ENCODE measurements at places on chromosomes 1 and 21. TPM values are rescaled to one million over a fixed set of nuclear protein-coding genes. Genes with fewer than 3 reads are reported as not detected.

The LYPD8 gene
- not detected for polyA plus RNA-seq

The ACKR1 gene
- polyA plus RNA-seq, result 1.8 TPM

The RGS13 gene
- polyA plus RNA-seq, result 0.26 TPM

The SPRR1B gene
- polyA plus RNA-seq, result not detected

The MYOG gene
- polyA plus RNA-seq, result not detected

GRCh38 chr1:3185896-3186525 lies 117.0 kb downstream of the PRDM16 start:
- H3K4me3 ChIP-seq, result no peak overlapping the region
- H3K27me3 ChIP-seq, result no peaks in the 10 kb centered on the region
- DNase-seq, result no peak
- no peaks in the 10 kb centered on the region for H3K4me1 ChIP-seq

- DNase-seq, result no peak
- no peaks in the 10 kb centered on the region for H3K36me3 ChIP-seq
- H3K4me3 ChIP-seq, result no peak overlapping the region
These were observed 4.0 kb downstream of the CLCA1 start for GRCh38 chr1:86472767-86473166.

DNA sequence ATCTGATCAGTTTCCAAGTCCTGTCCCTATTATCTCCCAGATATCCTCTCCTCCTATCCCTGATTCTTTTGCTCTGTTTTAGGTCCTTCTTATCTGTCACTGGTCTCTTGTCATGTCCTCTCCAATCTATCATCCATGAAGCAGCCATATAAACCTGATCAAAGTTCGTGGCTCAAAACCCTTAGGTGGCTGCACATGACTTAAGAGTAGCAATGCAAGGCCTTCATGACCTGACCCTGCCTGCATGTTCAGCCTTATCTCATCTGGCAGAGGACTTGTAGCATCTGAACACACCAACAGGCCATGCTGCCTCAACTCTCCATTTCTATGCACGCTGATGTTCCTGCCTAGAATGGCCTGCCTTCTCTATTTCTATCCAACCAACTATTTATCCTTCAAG lies 65.2 kb downstream of the NOS1AP start:
- no peaks in the 10 kb centered on the region for H3K4me1 ChIP-seq
- H3K27ac ChIP-seq, result no peak overlapping the region
- H3K36me3 ChIP-seq, result no peaks in the 10 kb centered on the region

- DNase-seq, result no peak
- 0 out of 2 replicates have a peak, but pooled peaks cover 2% of the 10 kb centered on the region for H3K4me1 ChIP-seq
- H3K27me3 ChIP-seq, result no peaks in the 10 kb centered on the region
- H3K27ac ChIP-seq, result no peak overlapping the region
- H3K4me3 ChIP-seq, result no peak overlapping the region
These were observed 75.8 kb downstream of the TRIM33 start for GRCh38 chr1:114435088-114435715.

- DNase-seq, result no peak
- H3K27ac ChIP-seq, result no peak overlapping the region
- H3K4me3 ChIP-seq, result no peak overlapping the region
- no peaks in the 10 kb centered on the region for H3K36me3 ChIP-seq
These were observed 626.2 kb downstream of the SMYD3 start for GRCh38 chr1:245880754-245881403.

GRCh38 chr1:156050376-156050775 lies 3.2 kb downstream of the UBQLN4 start:
- no peak overlapping the region for H3K27ac ChIP-seq
- H3K36me3 ChIP-seq, result no peaks in the 10 kb centered on the region
- H3K4me1 ChIP-seq, result no peaks in the 10 kb centered on the region
- no peak overlapping the region for H3K4me3 ChIP-seq

GRCh38 chr1:153428791-153429190 lies 12.5 kb downstream of the S100A7A start:
- no peaks in the 10 kb centered on the region for H3K36me3 ChIP-seq
- no peaks in the 10 kb centered on the region for H3K27me3 ChIP-seq
- no peaks in the 10 kb centered on the region for H3K4me1 ChIP-seq
- no peak for DNase-seq

GRCh38 chr1:57550092-57550491 lies 126.2 kb upstream of the DAB1 start:
- H3K4me3 ChIP-seq, result no peak overlapping the region
- no peaks in the 10 kb centered on the region for H3K36me3 ChIP-seq
- no peaks in the 10 kb centered on the region for H3K27me3 ChIP-seq
- no peaks in the 10 kb centered on the region for H3K4me1 ChIP-seq
- no peak for DNase-seq

- H3K4me3 ChIP-seq, result no peak overlapping the region
- no peaks in the 10 kb centered on the region for H3K27me3 ChIP-seq
- no peaks in the 10 kb centered on the region for H3K4me1 ChIP-seq
- no peaks in the 10 kb centered on the region for H3K36me3 ChIP-seq
These were observed 288.8 kb downstream of the GPATCH2 start for GRCh38 chr1:217342105-217342504.

Data from GM12878 (cell line).